GM04503 (cell line): ENCODE measurements at places on chromosomes 13 and 19.

GRCh38 chr19:1470305-1471009, 8.6 kb downstream of the C19orf25 start:
- no peak for DNase-seq

DNA sequence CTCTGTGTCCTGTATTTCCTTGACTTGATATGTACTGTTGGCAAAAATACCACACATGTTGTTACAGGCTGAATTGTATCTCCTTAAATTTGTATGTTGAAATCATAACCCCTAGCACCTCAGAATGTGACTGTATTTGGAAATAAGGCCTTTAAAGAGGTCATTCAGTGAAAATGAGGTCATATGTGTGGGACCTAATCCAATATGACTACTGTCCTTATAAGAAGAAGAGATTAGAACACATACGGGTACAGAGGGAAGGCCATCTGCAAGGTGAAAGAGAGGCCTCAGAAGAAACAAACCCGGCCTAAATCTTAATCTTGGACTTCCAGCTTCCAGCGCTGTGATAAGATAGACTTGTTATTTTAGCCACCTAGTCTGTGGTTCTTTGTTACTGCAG, 202.5 kb downstream of the NUFIP1 start:
- no peak for DNase-seq

DNA sequence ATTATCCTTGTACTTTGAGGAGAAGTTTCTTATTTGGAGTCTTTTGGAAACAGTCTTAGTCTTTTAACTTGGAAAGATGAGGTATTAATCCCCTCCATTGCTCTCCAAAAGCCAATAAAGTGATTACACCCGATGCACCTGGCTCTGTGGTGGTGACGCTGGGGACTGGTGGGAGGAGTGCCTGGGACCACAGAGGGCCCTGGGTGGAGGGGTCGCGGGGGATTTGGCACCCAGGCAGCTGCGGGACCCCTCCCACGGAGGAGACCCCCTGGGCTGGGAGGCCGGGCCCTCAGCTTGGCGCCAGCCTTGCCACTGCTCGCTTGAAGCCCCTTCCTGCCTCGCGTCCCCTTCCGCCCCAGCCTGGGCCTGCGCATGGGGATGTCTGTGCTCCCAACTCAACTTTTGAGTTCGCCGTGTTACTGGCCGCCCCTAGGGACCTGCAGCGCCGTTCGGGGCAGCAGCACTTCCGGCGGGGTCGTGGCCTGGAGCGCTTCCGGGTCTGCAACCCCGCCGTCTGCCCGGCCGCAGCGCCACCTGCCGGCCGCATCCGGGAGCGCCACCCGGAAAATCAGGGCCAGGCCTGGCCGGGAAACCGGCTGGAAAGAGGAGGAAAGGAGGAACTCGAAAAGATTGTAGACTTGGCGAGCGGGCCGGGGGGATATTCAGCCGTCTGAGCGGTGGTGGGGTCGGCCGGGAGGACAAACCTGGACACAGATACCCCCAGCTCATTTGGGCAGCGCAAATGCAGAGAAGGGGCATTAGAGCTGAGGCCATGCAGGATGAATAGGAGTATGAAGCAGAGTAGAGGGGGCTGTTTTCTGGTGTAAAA, 8.4 kb downstream of the PEAK3 start:
- no peak for DNase-seq

GRCh38 chr19:14536926-14537692, 7.7 kb downstream of the TECR start:
- DNase-seq, result no peak

- DNase-seq, result no peak
These were observed 210.8 kb downstream of the DCT start for GRCh38 chr13:94268661-94269060.

- no peak for DNase-seq
These were observed 95.0 kb upstream of the KLF5 start for GRCh38 chr13:72963762-72964161.

GRCh38 chr13:47673009-47673850, 327.8 kb downstream of the SUCLA2 start:
- peak; percentile 93 for DNase-seq

- DNase-seq, result no peak
These were observed 347.4 kb downstream of the LIG4 start for GRCh38 chr13:107867701-107868661.

GRCh38 chr13:102825921-102826706, 19.7 kb upstream of the ERCC5 start:
- DNase-seq, result peak; percentile 88

- no peak for DNase-seq
These were observed 51.6 kb downstream of the DNAJC15 start for GRCh38 chr13:43074824-43075510.

DNA sequence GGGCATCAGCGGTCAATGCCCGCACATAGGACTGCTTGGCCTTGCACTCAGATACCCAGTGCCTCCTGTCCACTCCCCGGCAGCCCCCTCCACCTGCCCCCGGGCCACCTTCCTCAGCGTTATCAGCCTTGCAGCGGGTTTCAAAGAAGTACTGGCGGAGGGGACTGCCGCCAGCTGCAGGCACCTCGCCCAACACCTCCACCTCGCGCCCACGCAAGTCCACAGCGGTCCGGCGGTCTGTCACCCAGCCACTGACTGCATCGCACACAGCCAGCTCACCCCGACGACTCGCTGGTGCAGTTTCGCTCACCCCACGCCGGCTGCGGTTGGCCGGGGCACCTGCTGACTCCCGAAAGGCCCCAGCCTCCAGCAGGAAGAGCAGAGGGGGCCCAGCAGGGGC, 3.2 kb downstream of the NTF4 start:
- no peak for DNase-seq

DNA sequence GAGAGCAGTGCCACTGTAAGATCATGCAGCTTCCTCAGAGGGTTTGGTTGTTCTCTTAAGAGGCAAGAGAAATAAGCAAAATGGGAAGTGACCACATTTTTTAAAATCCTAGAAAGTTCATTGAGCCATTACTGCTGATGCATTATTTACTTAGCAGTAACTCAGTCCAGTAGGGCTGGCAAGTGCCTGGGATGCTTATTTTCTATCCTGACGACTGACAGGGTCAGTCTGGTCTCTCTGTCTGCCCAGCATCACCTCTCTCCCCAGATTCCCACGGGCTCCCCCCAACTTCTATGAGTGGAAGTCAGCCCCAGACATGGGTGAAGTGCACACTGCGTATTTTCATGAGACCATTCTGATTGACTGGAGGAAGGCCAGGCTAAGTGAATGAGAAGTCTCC, 10.4 kb downstream of the SHISA2 start:
- no peak for DNase-seq

GRCh38 chr19:21751384-21751783, 16.0 kb downstream of the ZNF100 start:
- DNase-seq, result peak; percentile 16

DNA sequence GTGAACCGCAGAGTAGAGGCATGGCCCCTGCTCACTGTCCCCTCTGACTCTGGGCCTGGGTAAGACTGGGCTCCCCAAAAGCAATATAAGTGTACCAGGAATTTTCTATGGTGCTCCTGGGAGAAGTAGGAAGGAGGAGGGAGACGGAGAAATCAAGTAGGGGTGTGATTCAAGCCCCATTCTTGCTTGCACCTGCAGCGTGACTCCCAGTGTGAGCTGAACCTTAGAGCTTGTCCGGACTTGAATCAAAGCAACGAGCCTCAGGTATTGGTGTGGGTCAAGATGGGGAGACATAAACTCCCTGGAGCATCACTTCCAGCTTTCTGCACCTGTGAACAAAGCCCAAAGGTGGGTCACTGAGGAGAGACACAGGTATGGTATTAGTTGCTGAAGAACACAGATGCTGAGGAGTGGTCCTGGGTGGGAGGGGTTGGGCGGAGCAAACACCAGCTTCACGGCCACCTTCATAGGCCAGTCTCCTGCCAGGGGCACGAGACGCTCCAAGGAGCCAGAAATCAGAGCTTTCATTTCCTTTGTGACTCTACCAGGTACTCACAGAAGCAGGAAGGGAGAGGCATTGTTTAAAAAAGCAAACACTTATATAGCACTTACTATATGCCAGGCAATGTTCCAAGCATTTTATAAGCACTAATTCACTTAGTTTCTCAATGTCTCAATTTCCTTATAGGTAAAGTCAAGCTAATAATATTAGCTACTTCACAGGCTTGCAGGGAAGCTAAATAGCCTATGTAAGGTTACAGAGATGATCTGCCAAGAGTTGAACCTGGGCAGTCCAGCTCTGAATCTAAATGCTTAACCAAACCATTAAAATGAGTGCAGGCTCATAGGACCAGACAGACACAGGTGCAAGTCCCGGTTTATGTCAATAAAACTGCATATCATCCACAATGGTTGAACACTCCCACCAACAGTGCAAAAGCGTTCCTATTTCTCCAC, 775.3 kb downstream of the UQCRFS1 start:
- DNase-seq, result no peak

DNA sequence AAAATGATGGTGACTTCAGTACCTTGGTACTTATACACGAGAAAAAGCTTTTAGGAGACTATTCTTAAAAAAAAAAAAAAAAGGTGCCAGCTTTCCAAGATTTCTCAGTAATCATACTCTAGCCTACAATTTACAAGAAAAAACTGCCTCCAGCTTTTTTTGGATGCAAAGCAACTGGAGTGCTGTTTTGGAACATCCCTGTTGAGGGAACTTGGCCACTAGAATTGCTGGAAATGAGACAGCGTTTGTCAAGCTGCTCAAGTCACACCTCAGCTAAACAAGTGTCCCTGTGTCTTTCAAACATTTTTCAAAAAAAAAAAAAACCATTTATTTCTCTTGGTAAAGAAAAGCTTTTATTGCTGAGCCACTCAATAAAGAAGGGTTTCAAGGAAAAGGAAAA, 413.1 kb upstream of the ARGLU1 start:
- no peak for DNase-seq

DNA sequence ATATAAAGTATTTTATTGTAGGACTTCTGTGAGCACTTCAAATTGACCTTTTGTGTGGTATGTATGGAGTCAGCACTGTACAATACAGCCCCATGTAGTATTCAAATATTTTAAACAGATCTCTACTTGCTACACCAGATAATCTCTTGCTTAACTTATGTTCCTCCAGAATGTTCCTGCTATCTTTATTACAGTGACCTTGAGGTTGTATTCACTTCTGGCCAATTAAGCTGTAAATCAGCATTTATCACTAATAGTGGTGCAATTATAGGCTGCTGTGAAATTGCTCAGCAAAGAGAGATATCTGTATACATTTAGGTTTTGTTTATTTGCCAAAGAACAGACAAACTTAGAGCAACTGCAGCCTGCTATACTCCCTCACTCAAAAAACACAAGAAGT, 1218.6 kb downstream of the PCDH17 start:
- DNase-seq, result no peak

DNA sequence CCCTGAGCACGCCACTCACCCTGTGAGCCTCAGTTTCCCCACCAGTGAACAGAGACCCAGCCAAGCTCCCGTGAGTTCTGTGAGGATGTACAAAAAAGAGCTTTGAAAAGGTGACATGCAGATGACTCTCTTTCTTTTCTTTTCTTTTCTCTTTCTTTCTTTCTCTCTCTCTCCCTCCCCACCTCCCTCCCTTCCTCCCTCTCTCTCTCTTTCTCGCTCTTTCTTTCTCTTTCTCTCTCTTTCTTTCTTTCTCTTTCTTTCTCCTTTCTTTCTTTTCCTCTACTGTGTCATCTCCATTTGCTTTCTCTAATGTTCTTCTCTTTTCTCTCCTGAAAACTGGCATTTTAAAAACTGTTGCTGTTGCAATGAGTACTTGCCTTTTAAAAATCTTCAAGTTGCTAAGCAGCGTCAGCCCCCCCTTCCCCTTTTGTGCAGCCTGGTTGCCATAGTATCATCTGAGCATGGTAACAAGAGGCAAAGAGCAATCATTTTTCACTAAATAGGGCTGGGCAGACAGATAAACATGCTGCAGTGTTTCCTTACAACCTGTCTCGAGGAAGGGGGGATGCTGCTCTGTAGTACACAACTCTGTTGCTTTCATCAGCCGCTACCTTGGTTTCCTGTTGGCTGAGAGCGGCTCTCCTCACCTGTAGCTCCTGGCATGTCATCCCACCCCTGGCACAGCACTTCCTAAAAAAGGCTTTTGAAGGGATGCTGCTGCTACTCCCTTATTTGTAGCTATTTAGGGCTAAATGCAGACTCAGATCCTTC, 108.7 kb upstream of the MBNL2 start:
- no peak for DNase-seq

- DNase-seq, result no peak
These were observed 2.6 kb downstream of the GRIK5 start for GRCh38 chr19:42067315-42067888.

- no peak for DNase-seq
These were observed 233.9 kb upstream of the TSHZ3 start for GRCh38 chr19:31583148-31583547.

DNA sequence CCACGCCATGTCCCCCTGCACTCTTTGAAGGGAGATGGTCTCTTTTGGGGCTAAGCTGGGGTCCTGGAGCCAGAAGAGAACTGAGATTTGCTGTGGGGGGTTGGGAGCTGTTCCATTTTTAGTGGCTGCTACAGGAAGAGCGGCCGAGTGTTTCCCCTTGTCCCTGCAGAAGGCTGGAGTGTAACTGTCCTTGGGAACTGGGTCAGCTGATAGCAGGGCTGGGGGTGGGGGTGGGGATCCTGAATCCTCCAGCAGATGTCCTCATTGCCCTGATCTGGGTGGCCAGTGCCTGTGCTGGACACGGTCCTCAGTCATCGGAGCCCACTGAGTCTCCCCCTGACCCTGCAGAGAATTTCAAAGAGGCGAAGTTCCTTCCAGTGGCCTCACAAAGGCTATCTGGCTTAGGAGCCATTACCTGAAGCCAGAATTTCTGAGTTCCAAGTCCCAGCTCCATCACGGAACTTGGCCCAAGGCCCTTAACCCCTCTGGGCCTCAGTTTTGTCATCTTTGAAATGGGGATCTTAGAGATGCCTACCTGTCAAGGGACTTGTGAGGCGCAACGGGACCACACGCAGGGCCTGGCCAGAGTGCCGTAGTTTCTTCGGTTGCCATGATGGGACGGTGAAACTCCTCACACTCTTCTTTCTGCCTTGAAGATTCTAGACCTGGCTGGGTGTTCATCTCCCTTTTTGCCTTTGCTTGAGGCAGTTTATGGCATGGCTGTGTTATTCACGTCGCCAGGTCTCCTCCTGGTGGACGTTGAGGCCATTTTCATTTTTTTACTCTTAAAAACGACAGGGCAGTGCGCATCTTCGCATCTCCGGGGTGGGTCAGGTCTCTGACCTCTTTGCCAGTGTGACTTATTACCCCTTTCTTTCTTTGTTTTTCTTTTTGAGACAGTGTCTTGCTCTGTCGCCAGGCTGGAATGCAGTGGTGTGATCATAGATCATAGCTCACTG, 51.9 kb downstream of the DNM2 start:
- DNase-seq, result no peak

DNA sequence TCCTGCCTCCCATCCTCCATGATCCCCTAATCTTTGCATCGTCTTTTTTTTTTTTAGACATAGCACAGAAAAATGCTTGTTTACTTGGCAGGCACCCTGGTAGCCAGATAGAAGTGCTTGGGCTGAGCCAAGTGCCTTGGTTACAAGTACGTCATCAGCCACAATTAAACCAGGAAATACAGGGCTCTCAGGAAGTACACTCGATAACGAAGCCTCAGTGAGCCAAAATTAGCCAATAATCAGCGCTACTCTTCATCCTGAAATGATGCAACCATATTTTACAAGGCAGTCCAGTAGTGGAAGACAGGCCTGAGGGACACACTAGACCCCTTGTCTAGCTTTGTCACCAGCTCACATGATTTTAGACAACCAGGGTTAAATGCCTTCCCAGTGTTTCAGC, 194.0 kb upstream of the NBEA start:
- DNase-seq, result no peak

GRCh38 chr13:92255526-92255925, 857.1 kb downstream of the GPC5 start:
- no peak for DNase-seq
